Retinal pigment epithelial cell (primary cell): ENCODE measurements at places on chromosomes 5 and 9.
A peak's percentile ranks its signal among the peaks of the same experiment; 100 is the strongest.

DNA sequence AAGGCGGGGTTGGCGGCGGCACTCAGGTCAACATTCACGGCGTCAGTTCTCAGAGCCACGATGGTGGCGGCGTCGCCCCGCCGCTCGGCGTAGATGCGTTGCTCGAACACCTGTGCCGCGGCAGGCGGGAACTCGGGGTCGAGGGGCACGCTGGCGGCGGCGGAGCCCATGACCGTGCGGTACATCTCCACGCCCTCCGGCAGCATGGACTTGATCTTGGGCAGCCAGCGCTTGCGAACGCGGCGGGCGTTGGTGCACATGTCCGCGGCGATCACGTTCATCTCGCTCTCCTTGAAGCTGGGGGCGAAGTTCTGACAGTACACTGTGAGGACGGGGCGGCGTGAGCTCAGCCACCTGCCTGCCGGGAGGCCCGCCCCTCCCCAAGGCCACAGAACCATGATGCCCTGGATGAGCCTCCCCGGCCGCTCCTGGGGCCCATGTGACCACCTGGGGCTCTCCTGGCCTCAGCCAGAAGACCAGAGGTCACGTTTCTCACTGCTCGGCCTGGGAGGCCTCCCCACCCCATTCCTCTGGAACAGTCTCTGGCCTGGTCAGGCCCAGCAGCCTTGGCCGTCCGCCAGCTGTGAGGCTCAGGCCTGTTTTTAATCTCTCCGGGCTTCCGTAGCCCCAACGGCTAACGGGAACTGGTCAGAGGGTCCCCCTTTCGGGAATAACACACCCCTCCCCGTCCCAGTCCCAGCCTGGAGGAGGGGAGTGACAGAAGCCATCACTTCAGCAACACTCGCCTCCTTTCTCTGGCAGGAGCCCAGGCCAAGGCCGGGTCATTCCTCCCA lies 50.7 kb upstream of the UBAC1 start:
- DNase-seq, result peak; percentile 72

DNA sequence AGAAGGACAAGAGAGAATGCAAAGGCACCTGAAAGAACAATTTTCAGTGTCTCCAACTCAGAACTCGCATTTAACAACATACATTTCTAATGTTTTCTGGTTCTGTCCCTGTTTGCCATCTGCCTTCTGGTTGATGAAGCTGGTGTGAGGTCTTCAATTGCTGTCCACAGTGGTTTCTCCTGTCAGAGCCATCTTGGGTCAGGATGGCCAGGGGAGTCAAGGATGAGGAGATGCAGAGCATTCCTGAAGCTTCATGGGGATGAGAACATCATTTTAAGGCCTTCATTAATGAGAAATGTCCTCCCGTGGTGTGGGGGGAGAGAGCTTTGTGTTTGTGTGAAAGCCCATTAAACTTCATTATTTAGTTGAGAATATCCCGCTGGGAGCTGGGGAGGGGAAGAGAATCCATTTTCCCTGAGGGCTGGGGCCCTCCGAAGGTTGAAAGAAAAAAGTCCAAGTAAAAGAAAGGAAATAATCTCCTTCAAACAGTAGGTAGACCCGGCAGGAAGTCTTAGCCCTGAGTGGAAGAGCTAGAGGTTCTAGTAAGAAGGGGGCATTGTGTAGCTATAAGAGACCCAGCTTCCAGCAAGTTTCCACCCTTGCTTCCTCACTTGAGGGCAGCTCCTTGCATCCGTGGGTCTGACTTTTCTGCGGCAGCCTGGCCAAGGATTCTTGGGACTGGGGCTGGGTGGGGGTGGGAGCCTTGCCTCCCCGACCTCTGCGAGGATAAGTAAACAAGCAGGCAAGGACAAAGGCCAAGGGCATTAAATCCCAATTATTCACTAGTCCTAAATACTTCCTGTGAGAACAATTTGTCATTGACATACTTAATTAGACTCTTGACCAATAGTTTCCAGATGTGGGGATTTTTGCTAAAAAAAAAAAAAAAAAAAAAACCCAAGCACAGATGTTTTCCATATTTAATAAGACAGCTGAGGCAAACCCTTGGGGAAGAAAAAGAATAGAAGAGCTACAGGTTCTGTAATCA lies 119.2 kb downstream of the MSX2 start:
- no peak for DNase-seq

GRCh38 chr9:14993061-14993800 lies 83.0 kb upstream of the FREM1 start:
- DNase-seq, result peak; percentile 42

DNA sequence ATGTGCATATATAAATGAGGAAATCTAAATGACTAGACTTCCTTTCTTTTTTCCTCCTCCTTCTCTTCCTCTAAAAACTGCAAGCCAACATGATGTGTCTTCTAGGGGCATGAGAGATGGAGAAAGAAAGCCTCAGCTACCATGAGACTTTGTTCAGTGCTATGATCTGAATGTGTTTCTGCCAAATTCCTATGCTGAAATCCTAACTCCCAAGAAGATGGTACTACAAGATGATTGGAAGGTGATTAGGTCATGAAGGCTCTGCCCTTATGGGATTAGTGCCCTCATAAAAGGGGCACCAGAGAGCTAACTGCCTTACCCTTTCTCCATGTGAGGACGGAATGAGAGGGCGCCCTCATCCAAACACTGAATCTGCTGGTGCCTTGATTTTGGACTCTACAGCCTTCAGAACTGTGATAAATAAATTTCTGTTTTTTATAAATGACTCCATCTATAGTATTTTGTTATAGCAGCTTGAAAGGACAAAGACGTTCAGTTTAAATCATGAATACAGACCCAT lies 72.2 kb upstream of the IL6ST start:
- DNase-seq, result no peak

DNA sequence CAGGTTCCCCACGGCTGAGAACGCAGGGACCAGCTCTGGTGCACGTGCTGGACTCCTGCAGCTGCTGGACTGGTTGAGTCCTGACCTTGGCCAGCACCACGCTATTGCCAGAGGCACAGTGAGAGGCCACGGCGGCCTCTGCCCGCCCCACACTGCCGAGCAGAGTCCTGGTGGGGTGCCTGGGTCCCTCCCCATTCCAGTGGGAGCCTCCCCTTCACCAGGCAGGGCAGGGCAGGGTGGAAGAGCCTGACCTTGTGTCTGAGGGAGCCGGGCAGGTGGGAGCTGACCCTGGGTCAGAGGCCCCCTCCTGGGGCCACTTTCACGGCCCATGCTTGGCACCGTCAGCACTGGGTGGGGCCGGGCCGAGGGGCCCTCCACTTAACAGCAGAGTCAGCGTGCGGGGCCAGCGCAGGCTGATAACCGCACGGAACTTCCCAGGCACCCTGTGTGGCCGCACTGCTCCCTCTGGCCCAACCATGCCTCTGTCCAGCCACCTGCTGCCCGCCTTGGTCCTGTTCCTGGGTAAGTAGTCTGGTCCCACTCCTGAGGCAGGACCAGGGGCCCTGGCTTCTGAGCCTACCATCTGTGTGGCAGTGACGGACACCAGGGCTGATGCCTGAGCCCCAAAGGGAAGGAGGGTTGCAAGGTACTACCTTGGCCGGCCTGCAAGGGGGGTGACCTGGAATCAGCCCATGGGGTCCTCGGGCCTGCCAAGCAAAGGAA lies at the start of gene MAMDC4:
Gene MAMDC4, plus strand, starts transcription at position 406 of the 723 bp plus-strand sequence. Its CDS starts 71 bp downstream, at position 477.
- DNase-seq, result no peak

DNA sequence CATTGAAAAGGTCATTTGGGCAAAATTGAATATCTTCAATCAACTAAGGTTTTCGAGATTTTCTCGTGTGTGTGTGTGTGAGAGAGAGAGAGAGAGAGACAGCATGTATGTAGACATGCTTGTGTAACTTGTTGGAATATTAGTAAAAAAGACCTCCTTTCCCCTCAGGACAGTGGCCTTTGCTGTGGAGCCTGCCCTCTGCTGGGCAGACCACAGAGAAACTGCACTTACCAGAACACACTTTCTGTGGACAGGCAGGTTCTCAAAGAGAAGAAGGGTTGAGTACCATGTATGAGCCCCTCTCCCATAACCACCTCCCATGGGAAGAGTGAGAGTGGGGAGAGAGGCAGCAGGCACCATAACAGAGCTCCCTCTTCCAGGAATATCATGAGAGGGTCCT lies 45.6 kb downstream of the CFAP90 start:
- no peak for DNase-seq

- DNase-seq, result no peak
Observed at GRCh38 chr9:95143591-95144561, 173.6 kb downstream of the FANCC start.

DNA sequence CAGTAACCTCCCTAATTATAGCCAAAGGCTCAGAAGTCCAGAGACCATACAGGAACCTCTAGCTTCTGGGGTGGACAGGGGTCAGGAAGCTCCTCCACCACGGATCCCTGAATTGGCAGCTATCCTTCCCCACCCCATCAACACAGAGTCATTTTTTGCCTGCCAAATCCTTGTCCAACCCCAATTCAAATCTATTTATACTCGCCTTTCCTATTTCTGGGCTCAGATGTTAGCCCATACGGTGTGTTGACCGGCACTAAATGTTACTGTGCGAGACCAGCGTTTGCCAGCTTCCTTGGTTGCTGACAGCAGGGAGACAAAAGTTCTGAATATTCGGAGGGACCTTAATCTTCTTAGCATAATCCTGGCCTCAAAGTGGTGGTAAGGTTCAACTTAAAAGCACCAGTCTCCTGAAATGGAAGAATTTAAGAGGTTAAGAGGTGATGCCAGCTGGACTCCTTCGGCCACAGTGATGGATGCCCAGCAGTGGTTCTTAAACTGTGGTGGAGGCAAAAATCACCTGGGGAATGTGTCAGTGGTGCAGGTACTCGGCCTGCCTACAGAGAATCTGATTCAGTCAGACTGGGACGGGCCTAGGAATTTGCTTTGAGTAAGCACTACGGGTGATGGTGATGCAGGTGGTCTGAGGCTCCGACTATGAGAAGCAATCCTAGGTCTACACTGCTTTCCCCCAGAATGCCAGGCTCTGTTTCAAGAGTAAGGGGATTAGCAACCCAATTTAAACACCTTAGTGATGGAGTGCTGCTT lies 204.8 kb upstream of the MEF2C start:
- no peak for DNase-seq

- DNase-seq, result peak; percentile 31
Observed at GRCh38 chr5:14178091-14178490, 34.9 kb downstream of the TRIO start.

DNA sequence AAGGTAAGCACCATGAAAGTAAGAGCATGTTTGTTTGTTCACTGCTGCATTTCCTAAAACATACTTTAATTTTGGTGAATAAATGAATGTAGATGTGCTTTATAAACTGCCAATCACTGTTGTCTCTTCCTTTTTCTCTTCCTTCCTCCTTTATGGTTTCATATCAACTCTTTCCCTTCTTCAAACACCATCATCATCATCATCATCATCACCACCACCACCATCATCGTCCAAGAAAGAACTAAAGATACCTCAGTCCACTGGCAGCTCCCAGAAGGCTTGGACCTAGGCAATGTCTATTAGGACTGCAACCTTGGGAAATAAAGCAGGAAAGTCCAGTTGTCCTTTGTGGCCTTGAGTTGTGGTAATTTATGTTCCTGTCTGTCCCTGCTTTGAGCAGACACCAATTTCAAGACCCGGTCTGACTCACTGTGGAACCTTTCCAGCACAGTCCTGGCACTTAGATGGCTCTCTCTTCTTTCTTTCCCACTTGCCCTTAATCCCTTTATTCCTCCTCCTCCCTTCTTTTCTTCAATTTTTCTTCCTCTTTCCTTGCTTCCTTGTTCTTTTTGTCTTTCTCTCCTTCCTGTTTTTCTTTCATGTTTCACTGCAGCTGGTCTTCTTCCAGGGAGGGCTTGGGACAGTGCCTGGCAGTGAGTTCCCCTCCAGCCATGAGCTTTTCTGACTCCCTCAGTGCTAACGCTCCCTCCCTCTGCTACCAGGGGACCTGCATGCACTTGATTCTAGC lies 99.3 kb downstream of the ANGPTL2 start:
- no peak for DNase-seq

DNA sequence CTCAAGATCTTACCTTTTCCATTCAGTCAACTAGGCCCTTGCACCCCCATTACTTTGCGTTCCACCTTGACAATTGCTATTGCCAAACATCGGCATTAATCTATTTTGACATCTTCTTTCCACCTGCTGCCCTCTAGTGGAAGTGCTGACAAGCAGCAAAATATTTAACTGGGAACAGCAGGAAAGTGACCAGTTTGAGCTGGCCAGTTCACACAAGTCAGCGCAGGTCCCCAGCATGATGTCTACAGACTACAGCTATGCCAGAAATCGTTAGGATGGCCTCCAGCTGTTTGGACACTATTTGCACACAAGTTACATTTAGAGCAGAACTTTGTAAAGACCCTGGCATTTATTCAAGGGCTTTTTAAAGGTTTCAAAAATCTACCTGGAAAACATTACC lies 160.1 kb downstream of the GHR start:
- no peak for DNase-seq

- no peak for DNase-seq
Observed at GRCh38 chr5:137612576-137612975, 113.5 kb upstream of the SPOCK1 start.

- no peak for DNase-seq
Observed at GRCh38 chr9:74138182-74138581, 359.0 kb upstream of the RORB start.

GRCh38 chr9:81871695-81872094 lies 56.5 kb upstream of the SPATA31D4 start:
- no peak for DNase-seq

DNA sequence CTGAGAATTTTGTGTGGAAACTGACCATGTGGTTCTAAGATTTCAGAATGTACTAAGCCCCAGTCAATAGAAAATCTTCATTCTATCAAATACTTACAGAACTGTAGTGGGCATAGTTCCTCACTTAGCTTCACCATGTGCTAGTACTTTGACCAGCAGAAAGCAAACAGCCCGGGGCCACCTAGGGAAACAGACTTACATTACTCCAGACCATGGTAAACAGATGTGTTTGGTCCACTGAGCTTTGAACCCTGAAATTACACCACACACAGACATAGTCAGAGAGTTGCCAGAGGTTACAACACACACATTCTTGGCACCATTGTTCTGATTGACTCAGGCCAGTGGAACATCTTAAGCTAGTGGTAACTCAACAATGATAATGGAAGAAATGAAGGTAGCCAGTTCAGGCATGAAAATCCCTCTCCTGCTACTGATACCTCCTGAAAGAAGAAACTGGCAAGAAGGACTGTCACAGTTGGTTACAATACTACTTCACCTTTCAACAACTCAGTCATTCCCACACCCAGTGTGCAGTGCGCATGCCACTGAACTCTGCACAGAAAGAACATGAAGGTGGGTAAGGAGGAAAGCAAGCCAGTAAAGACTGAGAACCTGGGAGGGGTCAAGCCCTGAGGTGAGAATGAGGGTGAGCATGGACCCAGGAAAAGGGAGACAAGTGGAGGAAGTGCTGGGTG lies 18.7 kb upstream of the LECT2 start:
- no peak for DNase-seq

GRCh38 chr5:120229036-120229435 lies 235.1 kb upstream of the PRR16 start:
- DNase-seq, result no peak

DNA sequence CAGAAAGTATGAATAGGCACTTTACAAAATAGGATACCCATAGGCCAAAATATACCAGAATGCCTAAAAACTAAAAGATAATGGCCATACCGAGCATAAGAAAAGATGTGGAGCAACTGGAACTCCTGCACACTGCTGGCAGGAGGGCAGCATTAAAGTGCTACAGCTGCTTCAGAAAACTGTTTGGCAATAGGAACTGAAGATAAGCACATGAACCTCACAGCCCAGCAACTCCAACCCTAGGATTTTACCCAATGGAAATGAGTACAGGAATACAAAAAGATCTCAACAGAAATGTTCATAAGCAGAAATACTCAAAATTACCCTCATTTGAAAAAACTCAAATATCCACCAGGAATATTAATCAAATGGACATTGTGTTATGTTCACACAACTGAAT lies 209.3 kb downstream of the SPOCK1 start:
- no peak for DNase-seq

GRCh38 chr5:142432961-142433360 lies 108.1 kb upstream of the SPRY4 start:
- no peak for DNase-seq

- DNase-seq, result no peak
Observed at GRCh38 chr9:18012170-18012569, 433.3 kb downstream of the SH3GL2 start.
